ENCODE measurements at places on chromosomes 4 and X.

- no peak for DNase-seq
Measured at GRCh38 chr4:65399084-65399483, 271.2 kb downstream of the EPHA5 start.

DNA sequence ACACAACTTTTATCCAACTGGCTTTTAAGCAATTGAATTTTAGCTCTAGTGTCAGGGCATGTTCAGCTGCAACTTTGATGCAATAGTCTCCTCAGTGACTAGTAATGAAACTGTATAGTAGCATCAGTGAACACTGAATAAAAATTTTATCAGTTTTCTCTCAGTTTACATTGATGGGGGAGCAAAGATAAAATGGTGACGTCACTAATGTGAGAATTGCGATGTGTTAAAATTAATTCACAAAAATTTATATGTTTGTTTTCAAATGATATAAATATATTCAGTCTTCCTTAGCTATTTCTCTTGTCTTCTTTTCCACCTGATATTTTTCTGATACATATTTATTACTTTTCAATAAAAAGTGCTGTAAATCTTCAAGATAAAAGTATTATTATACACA lies 508.8 kb upstream of the AGA start:
- DNase-seq = no peak

- no peak for DNase-seq
Measured at GRCh38 chrX:57822398-57822797, 87.9 kb downstream of the ZXDA start.

DNA sequence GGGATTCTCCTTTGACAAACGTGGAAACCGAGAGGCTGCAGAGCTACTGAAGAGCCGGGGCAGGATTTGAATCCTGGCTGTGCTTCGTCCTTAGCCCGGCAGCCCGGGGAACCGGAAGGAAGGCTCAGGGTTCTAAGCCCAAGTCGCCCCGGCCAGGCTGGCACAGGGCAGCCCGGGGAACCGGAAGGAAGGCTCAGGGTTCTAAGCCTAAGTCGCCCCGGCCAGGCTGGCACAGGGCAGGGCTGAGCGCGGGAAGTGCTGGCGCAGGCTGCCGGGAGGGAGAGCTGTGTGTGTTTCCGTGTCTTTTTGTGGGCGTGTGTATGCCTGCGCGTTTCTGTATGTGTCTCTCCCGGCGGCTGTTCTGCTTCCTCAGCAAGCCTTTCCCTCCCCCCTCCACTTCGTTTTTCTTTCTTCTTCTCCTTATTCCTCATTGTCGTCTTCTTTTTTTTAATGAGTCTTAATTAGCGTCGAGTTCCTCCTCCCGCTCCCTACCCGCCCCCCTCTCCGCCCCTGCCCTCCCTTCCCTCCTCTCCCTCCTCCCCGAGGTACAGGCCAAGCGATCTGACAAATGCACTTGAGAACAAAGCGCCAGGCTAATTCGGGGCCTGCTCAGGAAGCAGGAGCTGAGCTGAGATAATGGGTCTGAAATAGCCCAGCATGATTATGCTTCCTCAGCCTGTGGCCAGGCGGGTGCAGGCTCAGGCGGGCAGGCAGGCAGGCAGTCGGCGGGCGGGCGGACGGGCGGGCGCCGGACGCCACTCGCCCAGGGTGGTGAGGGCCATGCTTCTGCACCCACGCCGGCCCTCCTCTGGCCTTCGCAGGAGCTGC lies 65.9 kb downstream of the EFNB1 start:
- DNase-seq = no peak

- DNase-seq = no peak
Measured at GRCh38 chr4:81804849-81805248, 333.1 kb upstream of the RASGEF1B start.

DNA sequence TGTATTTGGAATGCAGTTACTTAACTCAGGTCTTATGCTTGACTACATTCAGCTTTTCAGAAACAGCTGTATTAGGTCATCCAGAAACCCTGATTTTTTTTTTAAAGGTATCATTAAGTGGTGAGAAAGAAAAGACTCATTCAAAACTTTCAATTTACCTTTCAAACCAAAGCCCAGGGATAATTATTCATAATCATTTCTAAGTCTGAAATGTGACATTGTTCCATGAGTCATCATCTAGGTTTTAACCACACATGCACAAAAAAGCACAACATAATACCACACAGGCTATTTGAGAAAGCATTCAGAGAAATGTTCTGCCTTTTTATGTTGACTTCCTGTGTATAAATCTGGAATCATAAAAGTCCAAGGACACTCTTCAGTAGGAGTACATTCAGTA lies 288.2 kb downstream of the IL1RAPL2 start:
- no peak for DNase-seq

GRCh38 chr4:136476753-136477152 lies 1055.5 kb downstream of the PCDH18 start:
- no peak for DNase-seq

GRCh38 chrX:125709532-125709931 lies 389.9 kb downstream of the TEX13C start:
- DNase-seq = no peak

GRCh38 chr4:145234091-145234706 lies 53.8 kb upstream of the OTUD4 start:
- DNase-seq = peak; percentile 44

GRCh38 chr4:184907216-184907615 lies 81.4 kb upstream of the ACSL1 start:
- no peak for DNase-seq

- no peak for DNase-seq
Measured at GRCh38 chr4:37928426-37929416, 31.5 kb upstream of the PTTG2 start.

GRCh38 chr4:141957416-141957815 lies 321.0 kb downstream of the IL15 start:
- DNase-seq = no peak

DNA sequence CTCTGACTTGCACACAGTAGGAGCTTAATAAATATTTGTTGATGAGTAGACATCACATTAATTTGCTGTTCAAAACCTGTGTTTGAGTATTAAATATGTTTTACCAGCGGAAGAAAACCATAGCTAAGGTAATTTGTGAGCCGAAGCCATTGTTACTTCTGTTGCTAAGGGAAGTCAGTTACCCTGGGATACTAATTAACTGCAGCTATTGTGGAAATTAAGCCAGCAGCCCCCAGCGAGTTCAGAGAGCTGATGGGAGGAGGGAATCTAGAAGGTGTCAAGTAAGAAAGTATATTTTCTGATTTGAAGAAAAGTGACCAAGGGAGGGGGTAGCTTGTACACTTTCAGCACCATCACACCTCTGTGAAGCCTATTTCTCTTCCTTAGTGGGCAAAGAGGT lies 76.7 kb upstream of the IGSF1 start:
- DNase-seq = no peak

DNA sequence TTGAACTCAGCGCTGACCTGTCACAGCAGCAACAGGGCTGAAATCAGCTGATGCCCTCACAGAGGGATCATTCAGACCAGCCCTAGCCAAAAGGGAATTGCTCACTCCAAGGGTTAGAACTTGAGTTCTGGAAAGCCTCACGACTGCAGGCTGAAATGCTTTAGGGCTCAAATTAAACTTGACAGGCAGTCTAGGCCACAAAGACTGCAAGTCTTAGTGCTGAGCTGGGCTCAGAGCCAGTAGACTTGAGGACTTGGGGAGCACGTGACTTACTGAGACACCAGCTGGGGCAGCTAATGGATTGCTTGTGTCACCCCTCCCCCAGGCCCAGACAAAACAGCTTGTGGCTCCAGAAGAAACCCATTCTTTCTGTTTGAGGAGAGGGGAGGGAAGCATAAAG lies 119.0 kb upstream of the SLC6A14 start:
- no peak for DNase-seq

- no peak for DNase-seq
Measured at GRCh38 chr4:91325495-91325894, 978.3 kb upstream of the GRID2 start.

- no peak for DNase-seq
Measured at GRCh38 chr4:116598155-116598979, 487.0 kb downstream of the TRAM1L1 start.

DNA sequence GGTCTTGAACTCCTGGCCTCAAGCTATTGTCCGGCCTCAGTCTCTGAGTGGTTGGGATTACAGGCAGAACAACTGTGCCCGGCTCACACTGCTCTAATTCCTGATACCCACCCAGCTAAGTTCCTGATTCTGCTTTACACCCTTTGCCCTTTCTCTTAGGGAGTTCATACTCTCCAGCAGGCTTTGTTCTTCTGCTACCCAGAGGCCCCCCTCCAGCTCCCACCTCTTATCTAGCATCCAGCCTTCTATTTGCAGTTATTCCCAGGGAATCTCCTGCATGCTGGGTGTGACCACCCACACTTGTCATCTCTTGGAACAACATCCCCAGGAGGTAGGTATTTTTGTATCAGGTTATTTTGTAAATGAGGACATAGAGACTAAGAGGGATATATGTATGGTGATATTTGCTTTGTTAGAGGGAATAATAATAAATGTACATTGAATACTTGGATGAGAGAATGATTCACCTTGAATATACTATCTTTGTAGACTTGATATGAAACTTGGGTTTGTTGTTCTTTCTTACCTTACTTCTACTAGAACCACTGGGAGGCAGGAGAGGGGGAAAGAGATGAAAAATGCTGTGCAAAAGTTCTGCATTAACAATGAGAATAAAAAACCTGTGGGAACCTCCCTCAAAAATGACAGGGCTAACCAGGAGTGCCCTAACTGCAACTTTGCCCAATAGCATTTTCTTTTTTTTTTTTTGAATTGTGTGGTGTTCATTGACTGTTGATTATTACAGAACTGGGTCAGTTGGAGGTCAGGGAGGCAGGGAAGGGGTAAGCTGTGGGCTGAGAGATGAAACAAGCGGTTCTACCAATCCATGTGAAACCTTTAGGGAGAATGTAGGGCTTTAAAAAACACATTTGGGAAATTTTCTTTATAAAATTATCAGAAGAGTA lies 157.4 kb downstream of the SPRY1 start:
- no peak for DNase-seq

DNA sequence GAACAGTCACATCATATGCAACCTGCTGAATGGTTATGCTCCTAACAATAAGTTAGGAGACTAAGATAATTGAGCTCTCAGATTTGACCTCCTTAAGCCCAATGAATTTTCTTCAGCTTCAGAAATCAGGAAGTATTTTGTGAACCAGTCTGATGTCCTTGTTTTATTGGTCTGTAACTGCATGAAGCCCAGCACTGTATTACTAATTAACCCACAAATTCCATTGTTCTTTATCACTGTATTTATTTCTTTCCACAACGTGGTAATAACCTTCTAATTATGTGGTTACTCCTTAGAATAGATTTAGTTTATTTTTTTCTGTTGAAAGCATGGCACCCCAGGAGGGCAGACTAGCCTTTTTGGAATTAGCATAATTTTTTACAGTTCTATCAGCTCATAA lies 3.9 kb upstream of the MFAP3L start:
- DNase-seq = no peak

DNA sequence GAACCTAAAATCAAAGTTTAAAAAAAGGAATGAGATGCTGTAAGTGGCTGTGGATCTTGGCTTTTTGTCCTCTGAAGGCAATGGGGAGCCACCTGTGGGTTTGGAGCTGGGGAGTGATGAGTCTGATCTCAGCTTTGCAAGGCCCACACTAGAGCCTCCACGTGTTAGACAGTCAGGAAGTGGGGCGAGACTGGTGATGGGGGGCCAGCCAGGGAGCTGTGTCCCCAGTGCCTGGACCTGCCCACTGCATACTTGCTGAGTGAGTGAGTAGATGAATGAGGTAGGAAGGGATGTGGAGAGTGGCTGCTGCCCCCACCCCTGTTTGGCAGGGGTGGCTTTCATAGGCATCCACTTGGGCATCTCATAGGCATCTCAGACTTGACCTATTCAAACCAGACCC lies 84.0 kb downstream of the NHSL2 start:
- peak; percentile 12 for DNase-seq

- DNase-seq = no peak
Measured at GRCh38 chrX:6074532-6074931, 154.1 kb downstream of the NLGN4X start.

DNA sequence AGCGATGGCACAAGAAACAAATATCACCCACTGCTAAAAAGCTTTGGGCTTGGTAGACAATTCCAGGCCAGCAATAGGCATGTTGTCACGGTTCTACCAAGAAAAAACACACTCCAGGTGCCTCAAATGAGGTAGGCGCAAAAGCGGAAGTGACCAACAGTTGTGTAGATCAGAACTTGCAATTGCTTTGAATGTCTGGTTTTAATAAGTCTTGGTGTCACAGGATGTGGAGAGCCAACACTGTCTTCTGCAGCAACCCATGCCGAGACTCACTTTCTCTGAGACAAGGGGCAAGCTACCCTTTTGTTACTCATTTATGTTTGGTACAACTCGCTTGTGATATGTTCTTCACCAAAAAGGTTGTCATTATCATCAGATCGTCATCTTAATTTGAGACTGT lies 188.8 kb downstream of the HS6ST2 start:
- no peak for DNase-seq

DNA sequence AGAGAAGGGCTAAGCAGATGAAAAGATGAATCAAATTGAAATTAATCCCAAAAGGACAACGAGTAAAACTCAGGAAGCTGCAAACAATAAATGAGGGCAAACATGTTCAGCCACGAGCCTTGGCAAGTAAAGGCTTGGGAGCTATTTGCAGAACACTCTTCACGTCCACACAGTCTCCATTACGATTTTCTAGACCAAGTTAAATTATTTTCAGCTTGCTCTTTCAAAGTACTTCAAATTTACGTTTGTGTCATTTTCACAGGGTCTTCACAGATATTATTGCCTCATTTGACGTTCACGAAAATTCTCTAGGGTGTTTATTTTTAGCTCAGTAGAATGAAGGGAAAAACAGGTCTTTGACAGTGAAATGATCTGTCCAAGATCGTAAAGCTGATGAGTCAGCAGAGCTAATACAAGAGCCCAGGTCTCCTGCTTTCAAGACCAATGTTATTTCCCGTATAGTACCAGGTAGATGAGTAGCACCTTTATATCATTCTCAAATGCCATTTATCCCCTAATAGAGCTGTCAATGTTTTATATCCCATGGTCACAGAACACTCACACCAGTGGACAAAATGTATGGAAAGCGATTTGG lies 20.9 kb downstream of the KLB start:
- DNase-seq = no peak

GRCh38 chrX:118839334-118839958 lies 15.8 kb downstream of the ZCCHC12 start:
- DNase-seq = no peak

GRCh38 chr4:6771229-6771671 lies 11.3 kb upstream of the KIAA0232 start:
- no peak for DNase-seq

DNA sequence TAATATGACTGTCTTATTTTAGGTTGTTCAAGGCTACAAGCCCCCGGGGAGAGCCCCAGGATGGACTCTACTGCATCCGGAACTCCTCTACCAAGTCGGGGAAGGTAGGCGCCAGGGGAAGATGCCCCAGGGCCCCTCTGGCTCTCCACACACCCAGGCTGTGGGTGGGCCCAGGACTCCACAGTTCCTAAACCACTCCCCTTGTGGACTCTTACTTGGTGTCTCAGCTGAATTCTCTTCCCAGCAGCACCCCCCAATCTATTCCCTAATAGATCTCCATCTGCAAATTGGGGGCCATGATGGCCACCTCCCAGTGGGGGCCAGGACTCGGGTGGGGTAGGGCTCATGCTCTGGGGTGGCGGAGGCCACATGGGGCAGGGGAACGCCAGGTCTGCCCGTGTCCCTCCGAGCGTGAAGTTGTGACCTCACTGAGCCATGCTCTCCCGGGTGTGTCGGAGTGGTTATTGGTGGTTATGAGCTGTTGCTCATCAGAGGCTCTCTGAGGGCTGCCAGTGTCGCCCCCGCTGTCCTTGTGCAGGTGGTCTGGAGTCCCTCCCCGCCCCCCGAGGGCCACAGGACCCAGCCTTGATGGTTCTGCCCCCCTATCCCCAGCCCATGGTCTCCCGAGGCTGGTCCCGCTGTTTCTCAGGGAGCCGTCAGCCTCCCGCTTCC lies 11.2 kb upstream of the ADD1 start:
- no peak for DNase-seq

GRCh38 chr4:175614890-175615289 lies 197.2 kb downstream of the GPM6A start:
- no peak for DNase-seq

Measured in HCEC 1CT (cell line).